Central memory CD4-positive, alpha-beta T cell (primary cell): ENCODE measurements at places on chromosomes 3 and 15.

DNA sequence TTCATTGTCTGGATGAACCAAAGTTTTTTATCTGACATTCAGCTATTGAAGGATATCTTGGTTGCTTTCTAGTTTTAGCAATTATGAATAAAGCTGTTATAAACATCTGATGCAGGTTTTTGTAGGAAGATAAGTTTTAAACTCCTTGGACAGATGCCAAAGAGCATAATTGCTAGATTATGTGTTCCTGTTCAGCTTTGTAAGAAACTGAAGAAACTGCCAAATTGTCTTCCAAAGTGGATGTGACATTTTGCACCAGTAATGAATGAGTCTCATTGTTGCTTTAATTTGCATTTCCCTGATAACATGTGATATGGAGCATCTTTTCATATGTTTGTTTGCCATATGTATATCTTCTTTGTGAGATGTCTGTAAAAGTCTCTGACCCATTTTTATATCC lies 239.9 kb upstream of the TTC14 start:
- no peak for DNase-seq

DNA sequence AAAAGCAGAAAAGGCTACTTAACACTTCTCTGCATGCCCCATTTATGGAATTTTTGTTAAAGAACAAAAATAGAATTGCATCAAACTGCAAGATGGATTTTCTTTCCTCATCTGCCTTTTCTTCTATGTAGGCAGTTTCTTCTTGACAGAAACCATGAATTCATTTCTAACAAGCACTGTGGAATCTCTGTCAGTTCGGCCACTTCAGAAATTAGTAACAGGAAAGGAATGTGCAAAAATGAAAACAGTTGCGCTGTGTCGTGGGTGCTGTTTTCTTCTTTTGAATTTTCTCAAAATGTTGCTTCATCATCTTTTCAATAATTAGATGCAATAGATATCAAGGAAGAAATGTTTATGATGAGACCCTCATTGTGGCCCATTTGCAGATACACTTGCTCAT lies 151.6 kb downstream of the FOXB1 start:
- DNase-seq: no peak

GRCh38 chr3:52084954-52085680 lies 28.7 kb upstream of the DUSP7 start:
- DNase-seq: no peak

DNA sequence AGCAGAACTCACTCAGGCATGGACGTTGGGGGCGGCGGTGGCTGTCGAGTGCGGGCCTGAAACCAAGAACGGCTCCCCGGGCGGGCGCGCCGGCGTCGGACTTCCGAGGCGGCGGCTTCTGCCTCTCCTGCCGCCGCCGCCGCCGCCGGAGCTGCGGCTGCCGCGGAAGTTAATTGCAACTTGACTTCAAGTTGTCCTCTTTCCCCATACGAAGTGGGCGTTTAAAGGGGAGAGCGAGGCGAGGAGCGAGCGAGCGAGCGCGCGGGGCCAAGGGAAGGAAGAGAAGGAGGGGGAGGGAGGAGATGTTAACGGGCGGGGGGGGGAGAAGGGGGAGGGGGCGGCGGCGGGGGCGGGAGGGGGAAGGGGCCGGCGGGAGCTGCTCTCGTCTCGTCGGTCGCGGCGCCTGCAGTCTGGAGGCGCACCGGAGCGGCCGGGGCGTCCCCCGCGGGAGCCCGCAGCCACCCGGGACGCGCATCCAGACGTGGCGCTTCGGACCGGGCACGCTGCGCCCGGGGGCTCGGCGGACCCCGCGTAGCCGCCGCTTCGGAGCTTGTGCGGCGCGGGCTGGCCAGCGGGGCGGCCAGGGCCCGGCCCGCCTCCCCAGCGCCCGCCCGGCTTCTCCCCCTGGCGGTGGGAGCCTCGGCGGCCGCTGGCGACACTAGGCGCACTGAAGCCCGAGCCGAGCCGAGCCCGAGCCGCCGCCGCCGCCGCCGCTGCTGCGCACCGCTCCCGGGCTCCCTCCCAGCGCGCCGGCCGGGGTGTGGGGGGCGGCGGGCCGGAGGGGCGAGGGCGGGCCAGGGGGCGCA lies 19.7 kb upstream of the SATB1 start:
- DNase-seq: peak; percentile 78

GRCh38 chr3:167909504-167909896 lies 174.0 kb downstream of the SERPINI1 start:
- no peak for DNase-seq

GRCh38 chr3:31525532-31525931 lies 7.2 kb upstream of the STT3B start:
- DNase-seq: no peak
